ENCODE measurements at places on chromosomes 3 and 15.

- DNase-seq = no peak
Measured at GRCh38 chr15:36301947-36302346, 277.5 kb upstream of the CDIN1 start.

GRCh38 chr15:97425596-97425995 lies 534.9 kb upstream of the ARRDC4 start:
- no peak for DNase-seq

DNA sequence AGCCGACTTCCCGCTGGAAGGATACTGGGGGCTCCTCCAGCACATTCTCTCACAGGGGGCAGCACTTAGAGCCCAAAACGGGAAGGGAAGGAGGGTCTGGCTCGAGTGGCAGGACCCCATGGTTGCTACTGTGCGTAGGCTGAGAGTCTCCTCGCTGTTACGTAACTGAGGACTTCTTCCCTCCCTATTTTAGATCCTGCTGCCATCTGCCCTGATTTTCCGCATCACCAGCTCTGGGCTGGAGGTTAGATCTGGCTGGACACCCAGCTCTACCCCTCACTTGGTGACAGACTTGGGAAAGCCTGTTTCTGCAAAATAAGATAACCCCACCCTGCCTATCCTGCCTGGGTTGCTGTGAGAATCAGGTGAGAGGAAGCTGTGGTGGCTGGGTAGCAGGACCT lies 47.7 kb downstream of the BDH1 start:
- DNase-seq = no peak

- DNase-seq = no peak
Measured at GRCh38 chr3:190070622-190071347, 49.9 kb downstream of the P3H2 start.

DNA sequence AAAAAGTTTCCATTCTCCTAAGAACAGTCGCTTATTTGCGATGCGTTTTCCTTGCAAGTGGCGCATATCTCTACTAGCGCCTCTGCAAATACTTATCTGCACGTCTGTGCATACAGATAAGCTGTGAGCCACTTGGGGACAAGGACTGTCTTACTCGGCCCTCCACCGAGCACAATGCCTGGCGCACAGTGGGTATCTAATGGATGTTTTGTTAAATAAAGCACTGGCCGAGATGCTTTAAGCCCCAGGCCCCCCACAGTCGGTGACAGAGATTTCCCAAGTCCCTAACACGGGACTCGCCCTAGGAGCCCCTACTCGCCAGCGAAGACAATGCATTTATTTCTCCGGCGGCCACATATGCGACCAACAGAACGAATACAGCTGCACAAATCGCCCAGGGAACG lies 503 bp downstream of the HLTF start:
- DNase-seq = no peak

DNA sequence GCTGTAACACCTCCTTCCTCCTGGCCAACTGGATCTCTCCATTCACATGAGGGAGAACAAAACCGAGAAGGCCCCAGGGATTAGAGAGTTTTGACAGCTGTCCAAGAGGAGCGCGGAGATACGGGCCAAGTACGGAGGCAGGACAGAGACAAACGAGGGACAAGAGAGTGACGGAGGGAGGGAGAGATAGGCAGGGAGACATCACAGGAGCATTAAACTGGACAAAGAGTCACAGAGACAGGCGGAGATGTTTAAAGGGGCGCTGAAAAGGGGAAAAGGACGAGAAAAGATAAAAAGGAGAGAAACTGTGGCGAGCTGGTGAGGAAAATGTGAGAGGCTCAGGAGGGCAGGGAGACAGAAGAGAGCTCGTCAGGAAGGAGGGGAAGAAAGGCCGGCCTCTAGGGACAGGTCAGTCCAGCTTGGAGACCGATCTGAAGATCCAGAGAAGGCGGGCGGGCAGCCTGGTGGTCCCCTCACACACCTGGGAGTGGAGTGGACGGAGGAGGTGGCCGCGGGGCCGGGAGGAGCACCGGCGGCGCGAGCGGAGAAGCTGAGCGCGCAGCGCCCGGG lies 40.5 kb upstream of the ROPN1 start:
- no peak for DNase-seq

DNA sequence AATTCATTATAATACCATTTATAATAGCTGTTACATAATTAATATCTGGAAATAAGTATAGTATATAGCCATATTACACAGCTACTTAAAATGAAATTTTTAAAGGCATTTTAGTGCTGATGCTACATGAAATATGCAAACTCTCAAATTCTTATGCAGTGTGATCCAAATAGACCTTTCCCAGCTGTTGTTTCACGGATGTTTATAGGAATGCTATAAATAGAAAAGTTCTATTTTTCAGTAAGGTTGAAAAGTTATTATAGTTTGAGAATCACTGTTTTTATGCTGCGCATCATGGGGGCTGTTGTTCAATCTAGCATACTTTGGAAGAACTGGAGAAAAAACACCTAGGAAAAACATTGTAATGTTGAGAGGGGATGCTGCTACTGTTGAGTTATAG lies 147.7 kb upstream of the TRIM42 start:
- DNase-seq = no peak

GRCh38 chr15:49906966-49907365 lies 212.1 kb downstream of the ATP8B4 start:
- no peak for DNase-seq

- DNase-seq = no peak
Measured at GRCh38 chr3:14511623-14512280, 28.4 kb downstream of the GRIP2 start.
